HFF-Myc (cell line): ENCODE measurements at places on chromosomes 1 and 21.
A peak's percentile ranks its signal among the peaks of the same experiment; 100 is the strongest.

DNA sequence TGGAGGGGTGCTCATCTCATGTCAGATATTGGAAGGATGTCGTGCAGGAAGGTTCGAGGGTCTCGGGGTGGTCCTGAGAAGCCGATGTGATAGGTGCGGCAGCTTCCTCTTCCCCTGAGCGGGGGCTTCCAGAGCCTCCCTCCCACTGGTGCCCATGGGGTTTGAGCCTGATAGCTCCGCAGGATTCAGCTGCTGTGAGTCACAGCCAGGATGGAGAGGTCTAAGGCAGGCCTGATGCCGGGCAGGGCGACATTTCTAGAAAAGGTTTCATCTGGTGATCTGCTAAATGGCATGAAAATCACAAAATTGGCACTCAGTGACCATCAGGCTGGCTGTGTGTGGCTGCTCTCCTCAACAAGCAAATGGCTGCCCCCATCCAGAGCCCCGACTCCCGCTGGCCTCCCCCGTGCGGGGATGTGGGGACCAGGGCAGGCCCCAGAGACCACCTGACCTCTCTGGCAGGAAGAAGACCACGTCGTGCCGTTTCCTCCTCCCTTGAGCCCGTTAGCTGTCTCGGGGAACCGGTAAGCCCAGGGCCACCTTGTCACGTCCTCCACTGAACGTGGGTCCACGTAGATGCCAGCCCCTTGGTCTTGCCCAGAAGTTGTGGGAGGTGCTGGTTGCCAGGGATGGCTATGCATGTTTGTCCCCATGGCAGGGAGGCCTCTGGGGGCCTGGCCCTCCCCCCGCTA is 66.1 kb downstream of the SKI start:
- no peak for DNase-seq

DNA sequence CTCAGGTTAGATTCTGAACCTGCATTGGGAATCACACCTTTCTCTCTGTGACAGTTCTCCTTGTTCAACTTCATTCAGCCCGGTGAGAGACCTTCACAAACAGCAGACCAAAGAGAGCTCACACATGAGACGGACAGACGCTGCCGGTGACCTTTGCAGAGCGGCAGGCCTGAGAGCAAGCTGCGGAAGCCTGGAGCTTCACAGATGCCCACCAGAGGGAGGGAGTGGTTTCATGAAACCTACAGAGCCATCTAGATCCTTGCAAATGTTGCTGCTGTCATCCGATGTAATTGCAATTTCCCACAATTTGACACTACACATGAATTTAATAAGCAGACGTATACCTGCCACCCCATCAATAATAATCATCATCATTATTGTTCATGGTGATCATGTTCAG is 39.4 kb downstream of the GRIK3 start:
- no peak for DNase-seq

DNA sequence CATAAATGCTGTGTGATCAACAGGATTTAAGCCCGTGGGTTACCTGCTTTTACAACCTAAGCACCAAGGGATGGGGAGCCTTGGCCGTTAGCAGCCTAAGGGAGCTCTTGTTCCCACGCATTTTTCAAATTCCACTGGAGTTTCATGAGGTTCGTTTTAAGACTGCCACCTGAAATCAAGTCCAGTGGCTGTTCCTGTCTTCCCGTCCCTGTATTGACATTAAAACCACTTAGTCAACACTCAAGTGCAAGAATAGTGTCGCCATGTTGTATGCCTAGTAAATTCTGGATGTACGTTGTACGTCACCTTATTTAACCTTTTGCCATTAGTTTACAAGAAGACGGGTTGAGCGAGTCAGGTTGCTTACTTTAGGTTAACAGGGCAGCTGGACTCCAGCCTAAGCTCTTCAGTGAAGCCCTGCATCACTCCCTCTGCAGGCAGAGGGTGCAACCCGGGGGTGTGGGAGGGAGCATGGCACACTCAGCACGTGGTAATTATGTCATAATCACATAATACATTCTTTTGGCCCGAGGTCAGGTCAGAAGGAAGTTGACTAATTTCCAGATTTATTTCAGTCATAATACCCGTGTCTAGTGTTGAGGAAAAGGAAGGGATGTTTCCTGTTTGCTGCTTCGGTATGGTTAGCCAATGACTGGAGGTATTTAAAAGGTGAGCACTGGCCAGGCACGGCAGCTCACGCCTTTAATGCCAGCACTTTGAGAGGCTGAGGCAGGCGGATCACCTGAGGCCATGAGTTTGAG is 42.5 kb downstream of the CNST start:
- DNase-seq, result peak; percentile 91

DNA sequence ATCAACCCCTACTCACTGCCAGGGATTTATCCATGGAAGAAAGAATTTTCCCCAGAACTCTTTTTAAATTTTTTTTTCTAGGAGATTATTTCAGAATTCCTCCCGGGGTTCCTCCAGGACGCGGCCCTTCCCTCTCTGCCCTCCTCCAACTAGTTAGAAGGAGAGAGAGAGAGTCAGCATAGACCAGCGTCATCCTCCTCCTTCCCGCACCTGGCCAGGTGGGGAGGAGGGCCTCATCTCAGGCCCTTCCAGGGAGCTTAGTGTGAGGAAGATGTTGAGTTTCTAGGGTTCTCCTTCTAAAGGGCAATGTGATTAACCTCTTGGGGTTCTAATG is 63.6 kb downstream of the CDK18 start:
- no peak for DNase-seq

DNA sequence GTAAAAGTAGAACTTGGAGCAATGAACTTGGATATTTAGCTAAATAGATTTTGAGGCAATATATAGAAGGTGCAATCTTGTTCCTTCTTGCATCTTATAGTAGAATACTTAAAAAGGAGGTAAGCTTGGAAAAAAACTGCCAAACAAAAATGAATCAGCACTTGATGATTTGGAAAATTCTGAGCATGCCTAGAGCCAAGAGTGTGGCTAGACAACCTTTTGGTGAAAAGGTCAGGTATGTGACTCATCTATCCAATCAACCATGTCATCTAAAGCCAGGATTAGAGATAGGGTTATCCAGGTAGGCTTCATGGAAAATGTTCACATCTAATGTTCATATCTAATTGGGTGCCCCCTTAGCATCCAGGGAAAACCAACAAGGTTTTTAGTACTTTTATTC is 515.0 kb downstream of the COL11A1 start:
- no peak for DNase-seq

DNA sequence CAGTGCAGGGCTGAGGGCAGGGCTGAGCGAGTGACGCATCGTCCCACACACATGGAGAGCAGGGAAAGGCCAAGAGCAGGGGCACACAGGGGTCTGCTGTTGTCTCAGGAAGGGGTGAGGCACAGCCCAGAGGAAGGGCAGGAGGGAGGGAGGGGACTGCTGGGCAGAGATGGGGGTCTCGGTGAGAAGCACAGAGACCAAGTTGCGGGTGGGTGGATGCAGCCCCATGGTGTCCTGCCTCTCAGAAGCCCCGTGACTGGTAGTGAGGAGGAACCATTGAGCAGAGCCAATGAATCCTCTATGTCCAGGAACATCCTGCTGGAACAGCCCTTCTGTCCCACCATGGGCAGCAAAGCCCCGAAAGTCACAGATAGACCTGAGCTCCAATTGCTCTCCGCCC is 17.8 kb downstream of the C1orf198 start:
- DNase-seq, result no peak

- no peak for DNase-seq
These were observed 46.9 kb upstream of the GOLT1A start for GRCh38 chr1:204260601-204261197.

DNA sequence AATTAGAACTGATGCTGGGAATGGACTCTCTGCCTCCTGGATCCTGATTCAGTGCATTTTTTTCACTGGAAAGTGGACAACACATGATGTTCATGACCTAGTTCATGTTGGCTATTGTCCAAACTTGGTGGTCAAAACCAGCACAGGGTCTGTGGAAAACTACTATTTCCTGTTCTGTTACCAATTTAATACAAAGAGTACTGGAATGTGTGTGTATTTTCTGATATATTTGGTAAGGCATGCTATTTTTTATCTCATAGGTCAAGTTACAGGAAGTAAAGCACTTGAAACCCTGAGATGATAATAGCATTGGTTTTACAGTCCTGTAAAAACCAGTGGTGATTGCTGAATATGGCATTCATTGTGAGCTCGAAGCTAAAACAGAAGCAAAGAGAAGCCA is 89.9 kb downstream of the SGIP1 start:
- peak; percentile 75 for DNase-seq

DNA sequence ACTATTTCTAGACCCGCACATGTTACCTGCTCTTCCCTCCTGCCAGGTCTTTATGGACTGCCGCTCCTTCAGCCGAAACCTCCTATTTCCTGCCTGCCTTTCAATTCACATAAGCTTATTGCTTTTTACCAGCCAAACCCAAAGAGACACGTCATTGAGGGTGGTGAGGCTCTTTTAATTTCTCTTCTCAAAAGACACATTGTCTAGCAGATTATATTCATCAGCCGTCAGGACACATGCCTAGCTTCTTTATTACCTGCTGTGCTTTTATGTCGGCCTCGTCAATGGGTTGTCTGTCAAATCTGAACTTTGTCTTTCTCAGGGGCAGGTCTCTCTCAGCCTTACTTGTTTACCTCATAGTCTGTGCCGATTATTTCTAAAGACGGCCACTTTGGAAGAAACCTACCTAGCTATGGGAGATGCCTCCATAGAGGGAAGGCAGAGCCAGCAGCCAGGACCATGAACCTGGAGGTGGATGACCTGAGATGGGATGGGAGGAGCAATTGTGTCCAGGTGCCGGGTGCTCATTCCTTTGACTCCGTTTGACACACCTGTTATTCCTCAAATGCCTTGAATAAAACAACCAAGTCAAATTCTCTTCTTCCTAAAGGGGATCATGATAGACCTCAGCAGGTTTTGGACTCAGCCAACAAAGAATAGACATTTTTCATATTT is 42.0 kb downstream of the ZBTB18 start:
- DNase-seq, result no peak

DNA sequence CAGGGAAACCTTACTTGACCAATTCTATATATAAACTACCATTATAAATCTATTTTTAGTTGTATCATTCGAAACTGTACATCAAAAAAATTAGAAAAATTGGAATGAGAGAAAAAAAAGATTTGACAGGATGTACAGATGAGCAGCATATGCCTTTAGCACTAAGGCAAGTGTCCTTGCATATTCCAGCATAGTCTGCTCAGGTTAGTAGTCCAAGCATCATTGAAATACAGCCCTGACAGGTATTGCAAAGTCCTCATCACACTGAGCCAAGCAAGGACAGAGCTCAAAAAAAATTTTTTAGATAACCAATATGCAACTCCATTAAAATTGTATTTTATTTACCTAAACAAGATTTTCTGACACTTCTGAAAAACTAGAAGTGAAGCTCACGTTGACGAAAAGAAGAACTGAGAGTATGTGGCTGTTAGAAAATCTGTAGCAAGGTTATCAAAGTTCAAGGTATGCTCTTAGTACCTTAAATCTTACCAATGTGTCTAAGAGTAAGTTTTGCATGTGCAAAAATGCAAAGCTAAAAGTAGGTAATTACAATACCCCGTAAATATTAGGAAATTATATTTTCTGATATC is 465.6 kb upstream of the ADGRL4 start:
- DNase-seq, result no peak

- DNase-seq, result no peak
These were observed 18.0 kb downstream of the TMEM81 start for GRCh38 chr1:205066141-205066818.

- no peak for DNase-seq
These were observed 256.8 kb downstream of the DISC1 start for GRCh38 chr1:231883382-231883781.

GRCh38 chr1:70947835-70948234 is 99.8 kb downstream of the PTGER3 start:
- no peak for DNase-seq

- DNase-seq, result no peak
These were observed 34.6 kb upstream of the DIP2A start for GRCh38 chr21:46424039-46424591.

- peak; percentile 41 for DNase-seq
These were observed 7.9 kb downstream of the ACOT7 start for GRCh38 chr1:6385488-6386191.

GRCh38 chr1:16116002-16116401 is 39.9 kb downstream of the EPHA2 start:
- DNase-seq, result no peak

GRCh38 chr1:31706384-31707058 is 2.7 kb upstream of the COL16A1 start:
- DNase-seq, result no peak

GRCh38 chr1:145961425-145962156 is 2.8 kb downstream of the ANKRD34A start:
- no peak for DNase-seq

GRCh38 chr1:51829058-51829457 is 49.5 kb downstream of the NRDC start:
- peak; percentile 6 for DNase-seq

DNA sequence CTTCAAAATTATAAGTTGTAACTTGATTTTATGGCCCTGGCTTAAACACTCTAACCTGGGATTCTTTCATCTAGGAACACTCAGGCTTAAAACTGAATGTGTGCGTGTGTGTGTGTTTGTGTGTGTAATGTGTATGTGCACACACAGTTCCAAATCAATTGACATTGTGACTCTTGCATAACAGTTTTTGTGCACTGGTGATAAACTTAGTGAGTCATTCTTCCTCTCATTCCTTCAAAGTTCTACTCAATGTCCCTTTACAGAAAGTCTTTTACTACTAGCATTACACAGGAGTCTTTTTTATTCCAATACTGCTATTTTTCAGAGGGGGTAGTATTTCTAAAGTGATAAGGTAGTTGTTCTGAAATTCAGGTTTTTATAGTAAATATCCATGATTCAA is 943.6 kb downstream of the KCNT2 start:
- no peak for DNase-seq

GRCh38 chr1:43235451-43236121 is 34.2 kb upstream of the TMEM125 start:
- DNase-seq, result no peak

DNA sequence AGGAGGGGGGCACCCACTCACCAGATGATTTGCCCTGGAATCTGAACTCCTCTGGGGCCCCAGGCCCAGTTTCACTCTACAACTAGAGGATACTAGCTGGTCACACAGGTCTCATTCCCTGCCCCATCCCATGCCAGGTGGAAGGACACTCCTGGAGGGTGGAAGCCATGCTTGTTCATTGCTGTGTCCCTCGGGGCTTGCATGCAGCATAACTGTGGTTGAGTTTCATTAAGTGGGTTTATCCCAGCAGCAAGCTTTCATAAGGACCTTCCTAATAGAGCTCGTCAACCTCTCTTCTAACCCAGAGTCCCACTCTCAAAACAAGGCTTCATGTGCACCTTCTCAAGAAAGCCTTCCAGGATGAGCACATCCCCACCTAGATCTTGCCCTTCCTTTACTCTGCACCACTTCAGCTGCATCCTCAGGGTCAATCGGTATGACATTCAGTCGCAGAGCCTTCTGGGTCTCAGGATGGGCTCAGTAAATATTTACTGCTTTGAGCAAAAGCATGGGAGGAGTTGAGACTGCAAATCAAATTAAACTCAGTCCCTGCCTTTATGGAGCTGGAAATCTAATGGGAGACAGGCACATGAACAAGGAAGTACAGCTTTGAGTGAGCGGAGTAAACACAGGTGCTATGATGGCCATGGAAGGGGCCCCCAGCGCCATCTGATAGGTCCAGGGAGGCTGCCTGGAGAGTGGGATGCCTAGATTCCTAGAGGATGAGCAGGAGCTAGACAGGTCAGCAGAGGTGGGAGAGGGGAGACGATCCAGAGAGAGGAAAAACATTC is 32.3 kb downstream of the LAMB3 start:
- no peak for DNase-seq
